ENCODE measurements at places on chromosomes 3 and 15.

GRCh38 chr15:27679731-27680471 lies 419.2 kb downstream of the OCA2 start:
- DNase-seq, result no peak

DNA sequence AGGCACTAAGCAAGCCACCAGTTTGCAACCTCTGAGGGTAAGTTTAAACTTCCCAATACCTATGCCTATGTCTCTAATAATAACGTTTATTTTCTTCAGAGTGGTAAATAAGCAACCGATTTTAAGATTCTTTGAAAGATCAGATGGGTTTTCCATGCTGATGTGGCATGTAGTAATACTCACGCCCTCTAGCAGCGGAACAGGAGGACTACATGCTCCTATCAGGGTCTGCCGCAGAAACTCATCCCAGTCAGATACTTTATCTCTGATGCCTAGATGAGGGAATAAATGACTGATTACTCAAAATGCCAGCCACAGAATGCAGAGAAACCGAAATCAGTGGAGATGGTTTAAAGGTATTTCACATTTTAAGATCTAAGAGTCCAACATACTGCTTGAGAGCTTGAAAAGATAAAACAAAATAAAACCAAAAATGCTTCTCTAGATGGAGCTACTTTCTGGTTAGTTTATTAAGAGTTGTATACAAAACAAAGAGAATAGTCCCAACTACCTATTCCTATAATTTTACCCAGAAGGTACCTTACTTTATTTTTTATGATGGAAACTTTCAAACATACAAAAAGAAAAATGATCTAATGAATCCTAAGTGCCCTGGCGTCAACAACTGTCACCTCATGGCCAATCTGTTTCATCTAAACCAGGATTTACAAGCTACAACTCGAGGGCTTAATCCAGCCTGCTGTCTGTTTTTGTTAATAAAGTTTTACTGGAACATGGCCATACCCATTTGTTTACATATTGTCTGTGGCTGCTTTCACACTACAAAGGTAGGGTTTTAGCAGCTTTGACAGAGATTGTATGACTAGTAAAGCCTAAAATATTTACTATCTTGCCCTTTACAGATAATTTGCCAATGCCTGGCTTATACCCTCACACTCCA lies 37.5 kb upstream of the STIMATE start:
- DNase-seq, result peak; percentile 34

DNA sequence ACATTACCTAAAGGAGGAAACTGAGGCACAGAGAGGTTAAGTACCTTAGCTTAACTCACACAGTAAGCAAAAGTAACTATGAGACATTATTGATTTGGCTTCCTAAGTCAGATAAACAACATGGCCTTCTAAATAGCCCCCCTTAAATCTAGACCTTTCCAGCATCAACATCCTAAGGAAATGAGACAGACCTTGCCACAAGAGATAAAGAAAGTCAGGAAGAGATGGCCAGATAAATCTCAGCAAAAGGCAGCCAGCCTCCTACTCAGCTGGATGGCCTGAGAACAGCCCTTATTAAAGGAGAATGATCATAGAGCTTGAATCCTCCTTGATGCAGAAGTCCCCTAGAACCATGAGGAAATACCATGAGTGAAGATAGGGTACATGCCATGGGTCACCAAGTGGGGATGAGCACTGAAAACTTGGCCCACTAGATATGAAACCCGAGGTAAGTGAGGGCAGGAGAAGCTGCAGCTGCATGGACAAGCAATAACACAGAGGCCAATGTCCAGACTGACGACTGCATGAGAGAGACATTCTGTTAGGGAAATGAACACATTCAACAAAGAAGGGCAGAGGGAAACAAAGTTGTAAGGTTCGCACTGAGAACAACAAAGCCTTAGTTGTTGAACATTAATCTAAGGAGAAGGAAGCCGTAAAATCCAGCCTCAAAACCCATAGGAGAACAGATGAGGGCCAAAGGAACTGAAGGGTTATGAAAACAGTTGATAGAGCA lies 69.6 kb downstream of the ZIC4 start:
- no peak for DNase-seq

- no peak for DNase-seq
Observed at GRCh38 chr3:128385080-128385832, 81.4 kb downstream of the DNAJB8 start.

DNA sequence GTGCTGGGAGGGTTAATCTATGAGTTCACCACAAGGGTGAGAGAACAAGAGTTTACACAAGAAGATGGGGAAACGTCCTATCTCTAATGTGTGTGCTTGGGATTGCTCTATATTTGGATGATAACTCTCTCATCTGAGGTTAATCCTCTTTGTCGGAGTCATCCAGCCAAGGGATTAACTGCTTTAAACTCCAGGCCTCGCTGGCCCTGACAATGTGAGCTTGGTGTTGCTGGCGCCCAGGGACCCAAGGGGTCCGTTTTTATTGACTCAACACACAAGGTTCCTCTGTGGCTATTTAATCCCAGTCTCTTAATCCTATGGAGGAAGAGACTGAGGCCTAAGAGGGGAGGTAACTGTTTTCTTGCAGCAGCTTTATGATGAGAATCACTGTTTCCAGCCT lies 14.2 kb downstream of the SV2B start:
- no peak for DNase-seq

DNA sequence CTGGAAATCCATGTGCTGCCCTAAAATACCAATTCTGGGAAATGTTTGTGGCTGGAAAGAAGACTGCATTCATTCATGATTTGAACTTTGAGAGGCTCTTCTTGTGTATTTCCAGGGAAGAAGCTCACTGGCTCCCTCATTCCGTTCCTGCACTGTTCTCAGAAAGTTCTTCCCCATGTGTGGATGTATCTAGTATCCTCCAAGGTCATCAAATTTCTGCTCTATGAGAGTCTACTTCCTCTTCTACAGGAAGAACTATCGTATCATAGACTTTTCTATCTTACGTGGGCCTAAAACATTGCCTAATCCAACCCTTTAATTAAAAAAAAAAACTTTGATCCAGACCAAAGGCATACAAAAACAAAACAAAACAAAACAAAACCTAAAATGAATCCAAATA lies 2.9 kb downstream of the CCR3 start:
- no peak for DNase-seq

DNA sequence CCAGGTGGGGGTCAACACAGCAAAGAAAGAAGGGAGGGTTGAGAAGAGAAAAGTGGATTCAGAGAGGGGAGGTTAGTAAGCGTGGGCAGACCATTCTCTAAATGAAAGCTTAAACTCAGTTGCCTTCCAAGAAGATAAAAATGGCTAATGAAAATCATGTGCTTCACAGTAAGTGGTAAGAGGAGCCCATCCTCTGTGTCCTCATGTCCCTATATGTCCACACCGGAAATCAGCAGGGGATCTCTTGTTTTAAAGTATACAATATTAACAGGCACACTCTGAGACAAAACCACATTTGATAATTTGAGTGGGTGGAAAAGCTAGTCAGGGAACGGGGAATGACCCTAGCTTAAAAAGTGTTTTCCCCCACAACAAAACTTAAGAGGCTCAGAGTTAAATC lies 4.4 kb upstream of the FOXP1 start:
- no peak for DNase-seq

DNA sequence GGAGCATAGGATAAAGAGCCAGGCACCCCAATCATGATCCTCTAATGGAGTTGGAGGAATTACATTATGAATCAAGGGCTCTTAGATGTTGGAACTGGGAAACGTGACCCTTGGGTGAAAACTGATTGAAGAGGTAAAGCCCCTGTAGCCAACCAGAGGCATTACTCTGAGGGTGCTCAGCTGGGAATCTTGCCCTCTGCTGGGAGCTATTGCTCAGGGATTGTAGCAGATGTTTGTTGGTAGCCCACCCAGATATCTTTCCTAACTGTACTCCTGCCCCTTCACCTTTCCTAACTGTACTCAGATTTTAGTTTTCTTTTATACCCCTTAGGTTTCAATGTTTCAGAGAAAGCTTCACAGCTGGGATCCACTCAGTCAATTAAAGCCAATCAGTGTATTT lies 74.2 kb downstream of the RARB start:
- DNase-seq, result no peak

GRCh38 chr3:137010137-137010536 lies 52.4 kb downstream of the IL20RB start:
- no peak for DNase-seq

DNA sequence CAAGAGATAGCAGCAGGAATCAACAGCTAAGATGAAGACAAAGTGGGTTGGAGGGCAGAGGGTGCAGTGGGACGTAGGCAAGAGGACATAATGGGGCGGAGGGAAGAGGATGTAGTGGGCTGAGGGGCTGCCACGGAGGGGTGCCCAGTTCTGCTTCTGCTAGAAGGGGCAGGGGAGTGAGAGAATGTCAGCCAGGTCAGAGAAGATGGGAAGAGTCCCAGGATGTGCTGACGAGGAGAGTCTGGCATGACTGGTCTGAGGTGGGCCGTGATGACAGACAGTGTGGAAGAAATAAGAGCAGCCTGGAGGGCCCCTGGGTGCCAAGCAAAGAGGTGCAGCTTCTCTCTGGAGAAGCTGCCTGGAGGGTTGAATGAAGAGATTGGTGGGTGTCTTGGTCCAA lies 4.0 kb downstream of the SPSB4 start:
- no peak for DNase-seq

- no peak for DNase-seq
Observed at GRCh38 chr15:45863881-45864580, 229.2 kb downstream of the SQOR start.

DNA sequence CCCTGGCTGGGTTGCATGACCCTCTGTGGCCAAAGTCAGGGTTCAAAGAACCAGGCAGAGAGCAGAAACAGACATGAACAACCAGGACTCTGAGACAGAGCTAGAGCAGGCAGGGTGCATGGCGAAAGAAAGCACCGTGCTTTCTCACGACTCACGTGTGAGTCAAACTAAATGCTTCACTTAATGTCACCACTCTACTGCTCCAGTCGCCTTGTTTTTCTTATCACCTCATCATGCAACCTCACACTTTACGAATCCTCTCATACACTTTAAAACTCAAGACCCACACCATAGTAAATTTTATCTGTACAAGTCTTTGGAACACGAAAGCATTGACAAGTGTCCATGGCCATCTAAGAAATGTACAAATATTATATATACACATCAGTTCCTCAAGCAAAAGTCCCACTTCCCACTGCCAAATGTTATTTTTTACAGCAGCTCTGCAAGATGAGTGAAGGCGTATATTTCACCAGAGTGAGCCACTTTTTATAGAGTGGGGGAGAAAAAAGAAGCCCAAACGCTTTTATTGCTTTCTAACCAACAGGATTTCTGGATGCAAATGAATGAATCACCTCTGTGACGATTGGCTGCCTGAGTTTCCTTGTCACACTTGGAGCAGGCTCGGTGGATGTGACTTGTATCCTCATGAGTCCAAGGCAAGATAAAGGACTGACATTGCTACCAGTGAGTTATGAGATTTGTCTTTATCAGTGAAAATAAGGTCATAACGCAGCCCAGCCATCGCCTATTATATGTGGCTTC lies 16.0 kb upstream of the MEGF11 start:
- DNase-seq, result no peak

- no peak for DNase-seq
Observed at GRCh38 chr15:82739086-82739485, 29.4 kb upstream of the AP3B2 start.

DNA sequence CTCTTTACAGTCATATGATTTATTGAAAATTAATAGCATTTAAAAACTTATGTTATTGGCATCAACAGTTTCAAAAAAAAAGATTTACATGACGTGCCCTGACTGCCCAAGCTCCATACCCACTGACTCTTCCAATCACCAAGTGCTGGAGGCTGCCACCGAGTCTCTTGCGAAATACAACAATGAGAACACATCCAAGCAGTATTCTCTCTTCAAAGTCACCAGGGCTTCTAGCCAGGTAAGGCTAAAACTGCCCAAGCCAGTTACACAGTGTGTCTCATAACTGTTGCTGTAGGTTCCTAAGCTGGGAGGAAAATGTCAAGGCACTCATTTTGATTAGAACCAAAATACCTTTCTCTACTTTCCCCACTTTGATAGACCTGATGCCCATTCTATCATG lies 4.5 kb downstream of the FETUB start:
- no peak for DNase-seq

GRCh38 chr3:34106379-34106778 lies 307.9 kb downstream of the PDCD6IP start:
- DNase-seq, result no peak

DNA sequence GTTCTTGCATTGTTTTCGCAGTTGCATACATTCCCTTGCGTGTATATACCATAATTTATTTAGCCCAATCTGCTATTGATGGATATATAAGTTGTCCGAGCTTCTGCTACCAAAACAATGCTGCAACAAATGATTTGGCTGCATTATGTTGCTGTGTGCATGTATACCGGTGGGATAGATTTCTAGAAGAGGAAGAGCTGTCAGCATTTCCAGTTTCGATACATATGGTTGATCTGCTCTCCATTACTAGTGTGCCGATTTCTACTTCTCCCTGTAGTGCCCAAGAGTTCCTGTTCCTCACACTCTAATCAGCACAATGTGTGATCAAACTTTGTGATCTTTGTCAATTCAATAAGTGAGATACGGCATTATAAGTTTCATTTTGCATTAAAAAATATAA lies 92.8 kb upstream of the NMNAT3 start:
- DNase-seq, result no peak

- no peak for DNase-seq
Observed at GRCh38 chr3:44825264-44825925, 36.3 kb upstream of the TMEM42 start.

DNA sequence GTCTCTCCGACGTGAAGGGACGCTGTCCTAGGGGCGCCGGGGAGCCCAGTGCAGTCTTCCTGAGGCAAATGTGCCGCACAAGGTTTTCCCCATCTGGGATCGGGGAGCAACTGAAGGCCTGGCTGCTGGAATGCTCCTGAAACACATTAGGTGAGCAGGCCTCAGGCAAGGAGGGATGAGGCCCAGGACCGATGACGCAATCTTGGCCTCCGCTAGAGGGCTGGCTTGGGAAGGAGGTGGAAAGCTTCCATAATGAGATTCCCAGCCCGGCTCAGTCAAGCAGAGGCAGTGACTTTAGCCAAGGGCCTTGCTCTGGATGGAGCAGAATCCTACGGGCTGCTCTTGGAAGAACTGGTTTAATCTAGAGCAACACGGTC lies 50.8 kb downstream of the CPN2 start:
- no peak for DNase-seq

- no peak for DNase-seq
Observed at GRCh38 chr15:57927091-57927631, 138.3 kb downstream of the ALDH1A2 start.

DNA sequence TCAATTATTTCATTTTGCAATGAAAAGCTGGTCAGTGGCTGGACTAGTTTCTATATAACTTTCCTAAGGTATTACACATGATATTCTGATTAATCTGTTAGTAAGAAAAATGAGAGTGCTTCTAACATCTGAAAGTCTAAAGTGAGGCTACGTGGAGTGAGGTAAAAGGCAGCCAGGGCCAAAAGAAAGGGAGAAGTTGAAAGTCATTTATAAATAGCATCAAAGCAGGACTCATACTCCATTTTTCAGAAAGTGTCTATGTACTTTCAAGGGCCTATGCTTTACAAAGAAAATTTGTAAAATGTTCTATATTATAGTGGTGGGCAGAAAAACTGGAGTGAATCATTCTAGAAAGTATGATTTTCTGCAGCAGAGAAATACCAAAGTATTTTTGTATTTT lies 80.0 kb downstream of the CSNK1G1 start:
- no peak for DNase-seq

Measured in stimulated activated CD4-positive, alpha-beta T cell treated with anti-CD3 and anti-CD28 coated beads, Interleukin-4, amount 100 ng/mL, for 1 hour (primary cell).